ENCODE measurements at places on chromosomes 6 and 20. TPM values are rescaled to one million over a fixed set of nuclear protein-coding genes. Genes with fewer than 3 reads are reported as not detected.

PRDM13 gene
- total RNA-seq = 1.3 TPM

KCNQ2 gene
- total RNA-seq = 0.49 TPM

CALHM4 gene
- total RNA-seq = not detected

VSX1 gene
- 1.6 TPM for total RNA-seq

ETV7 gene
- total RNA-seq = 0.09 TPM

HTR1B gene
- total RNA-seq = not detected

SEMG2 gene
- not detected for total RNA-seq

COL9A3 gene
- total RNA-seq = 0.87 TPM

DEFB113 gene
- total RNA-seq = not detected

MYBL2 gene
- 92.0 TPM for total RNA-seq

GPR6 gene
- not detected for total RNA-seq

SRMS gene
- total RNA-seq = not detected

KHDRBS2 gene
- not detected for total RNA-seq

CTAGE9 gene
- total RNA-seq = not detected

PDE7B gene
- 1.1 TPM for total RNA-seq

ECT2L gene
- not detected for total RNA-seq

TMEM170B gene
- 0.80 TPM for total RNA-seq

RIPOR3 gene
- total RNA-seq = 0.06 TPM

MUCL3 gene
- not detected for total RNA-seq

SNAP25 gene
- total RNA-seq = 19.7 TPM

TEAD3 gene
- 5.7 TPM for total RNA-seq

SPATS1 gene
- not detected for total RNA-seq

SLC22A2 gene
- 0.23 TPM for total RNA-seq

SLC17A2 gene
- not detected for total RNA-seq

ZSCAN26 gene
- total RNA-seq = 7.3 TPM

APMAP gene
- total RNA-seq = 166 TPM

CAP2 gene
- total RNA-seq = 12.2 TPM

FOXO3 gene
- total RNA-seq = 6.9 TPM

SEL1L2 gene
- total RNA-seq = not detected

POFUT1 gene
- total RNA-seq = 37.2 TPM

SPTLC3 gene
- not detected for total RNA-seq

SULF2 gene
- 20.7 TPM for total RNA-seq

SNTA1 gene
- 7.9 TPM for total RNA-seq

QKI gene
- 48.0 TPM for total RNA-seq

ZNF391 gene
- 0.36 TPM for total RNA-seq

HLA-DRA gene
- not detected for total RNA-seq

UBD gene
- total RNA-seq = 0.49 TPM
